IPS DF 6.9 (cell line): ENCODE measurements at places on chromosomes 5 and 9.

DNA sequence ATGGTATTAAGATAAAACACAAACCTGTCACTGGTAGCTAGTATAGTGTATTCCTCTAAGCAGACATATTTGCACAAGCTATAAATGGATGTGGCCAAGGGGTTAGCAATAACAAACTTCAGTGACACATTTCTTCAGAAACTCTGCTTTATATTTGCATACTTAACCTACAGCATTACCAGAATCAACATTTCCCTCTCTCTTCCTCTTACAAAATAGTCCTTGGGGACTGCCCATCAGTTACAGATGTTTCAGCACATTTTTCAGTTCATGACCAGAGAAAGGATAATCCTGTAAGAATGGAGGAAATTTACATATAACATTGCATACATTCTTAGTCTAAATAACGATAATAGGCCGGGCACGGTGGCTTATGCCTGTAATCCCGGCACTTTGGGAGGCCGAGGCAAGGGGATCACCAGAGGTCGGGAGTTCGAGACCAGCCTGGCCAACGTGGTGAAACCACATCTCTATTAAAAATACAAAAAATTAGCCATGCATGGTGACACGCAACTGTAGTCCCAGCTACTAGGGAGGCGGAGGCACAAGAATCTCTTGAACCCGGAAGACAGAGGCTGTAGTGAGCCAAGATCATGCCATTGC lies 25.3 kb upstream of the SLC1A1 start:
- DNase-seq, result no peak

- no peak for DNase-seq
Measured at GRCh38 chr5:116564756-116565490, 9.7 kb downstream of the SEMA6A start.

- no peak for DNase-seq
Measured at GRCh38 chr5:60147791-60148190, 254.3 kb upstream of the PDE4D start.

DNA sequence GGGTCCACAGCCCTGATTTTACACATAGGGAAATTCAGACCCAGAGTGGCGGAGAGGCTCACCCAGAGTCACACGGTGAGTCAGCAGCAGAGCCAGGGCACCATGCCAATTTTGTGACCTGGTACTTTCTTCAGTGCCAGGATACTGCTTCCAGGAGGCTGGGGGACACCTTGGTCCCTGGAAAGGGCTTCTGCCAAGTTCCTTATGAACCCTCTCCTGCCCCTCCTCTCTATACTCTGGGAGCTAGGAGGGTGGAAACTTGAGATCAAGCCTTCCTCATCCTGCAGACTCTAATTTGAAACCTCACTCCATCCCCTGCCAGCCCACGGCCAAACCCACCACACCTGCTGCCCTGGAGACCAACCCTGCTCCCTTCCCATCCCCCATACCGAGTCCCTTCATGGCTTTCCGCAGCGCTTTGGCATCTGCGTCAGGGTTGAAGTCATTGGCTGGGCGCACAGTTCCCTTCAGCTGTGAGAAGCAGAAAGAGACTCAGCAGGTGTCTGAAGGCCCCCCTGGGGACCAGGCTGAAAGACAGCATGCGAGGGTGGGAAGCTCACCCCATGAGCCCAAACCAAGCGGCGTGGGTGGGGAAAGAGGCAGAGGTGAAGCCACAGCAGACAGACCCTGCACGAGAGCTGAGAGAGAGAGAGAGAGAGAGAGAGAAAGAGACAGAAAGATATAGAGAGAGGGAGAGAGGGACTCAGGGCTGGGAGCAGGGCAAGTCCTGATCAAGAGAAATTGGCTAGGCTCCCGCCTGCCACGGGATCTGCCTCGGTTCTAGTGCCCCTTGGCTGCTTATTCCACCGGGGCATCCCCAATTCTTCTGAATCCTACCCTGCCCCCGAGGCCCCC lies 33.5 kb downstream of the ANXA6 start:
- no peak for DNase-seq
